Stimulated activated CD8-positive, alpha-beta memory T cell treated with anti-CD3 and anti-CD28 coated beads, Interleukin-15, amount 100 ng/mL, for 1 hour (primary cell): ENCODE measurements at places on chromosomes 6 and 20.

- no peak for DNase-seq
Observed at GRCh38 chr20:62935204-62935967, 2.6 kb upstream of the GID8 start.

DNA sequence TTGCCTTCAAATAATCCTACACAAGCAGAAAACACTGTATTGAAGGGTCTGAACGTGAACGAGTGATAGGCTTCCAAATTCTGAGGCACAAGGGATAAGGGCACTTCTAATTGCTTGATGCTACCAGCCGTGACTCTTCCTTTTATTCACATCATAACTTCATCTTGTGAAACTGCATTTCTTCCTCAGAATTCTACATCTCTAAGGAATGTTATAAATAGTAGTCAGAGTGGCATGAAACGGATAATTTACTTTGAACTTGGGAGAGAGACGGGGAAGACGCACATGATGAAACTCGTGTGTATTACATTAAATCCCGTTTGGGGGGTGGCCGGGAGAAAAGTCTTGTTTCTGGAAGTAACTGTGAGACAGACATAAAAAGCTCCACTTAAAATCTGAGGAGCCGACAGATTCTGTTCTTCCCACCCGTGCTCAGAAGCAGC lies 754 bp downstream of the HDDC2 start:
- DNase-seq: no peak

DNA sequence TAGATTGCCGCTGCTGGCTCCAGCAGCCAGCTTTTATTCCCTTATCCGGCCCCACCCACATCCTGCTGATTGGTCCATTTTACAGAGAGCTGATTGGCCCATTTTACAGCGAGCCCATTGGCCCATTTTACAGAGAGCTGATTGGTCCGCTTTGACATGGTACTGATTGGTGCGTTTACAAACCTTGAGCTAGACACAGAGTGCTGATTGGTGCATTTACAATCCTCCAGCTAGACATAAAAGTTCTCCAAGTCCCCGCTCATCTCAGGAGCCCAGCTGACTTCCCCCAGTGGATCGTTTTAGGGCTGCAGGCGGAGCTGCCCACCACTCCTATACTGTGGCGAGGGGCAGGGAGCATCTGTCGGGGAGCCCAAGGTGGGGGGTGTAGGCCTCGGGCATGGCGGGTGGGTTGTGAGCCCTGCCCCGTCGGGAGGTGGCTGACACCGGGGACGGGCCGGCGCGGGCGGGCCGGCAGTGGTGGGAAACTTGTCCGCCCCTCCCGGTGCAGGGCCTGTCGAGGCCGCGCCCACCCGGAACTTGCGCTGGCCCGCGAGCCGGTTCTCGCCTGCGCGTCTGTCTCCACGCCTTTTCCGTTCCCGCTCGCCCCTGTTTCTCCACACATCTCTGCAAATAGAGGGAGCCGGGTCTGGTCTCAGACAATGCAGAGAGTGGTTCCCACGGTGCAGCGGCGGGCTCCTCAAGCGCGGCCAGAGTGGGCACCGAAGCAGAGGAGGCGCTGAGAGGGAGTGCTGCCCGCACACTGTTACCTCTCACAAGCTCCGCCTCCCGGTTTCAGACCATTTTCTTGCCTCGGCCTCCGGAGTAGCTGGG lies 86.1 kb upstream of the STMND1 start:
- no peak for DNase-seq

DNA sequence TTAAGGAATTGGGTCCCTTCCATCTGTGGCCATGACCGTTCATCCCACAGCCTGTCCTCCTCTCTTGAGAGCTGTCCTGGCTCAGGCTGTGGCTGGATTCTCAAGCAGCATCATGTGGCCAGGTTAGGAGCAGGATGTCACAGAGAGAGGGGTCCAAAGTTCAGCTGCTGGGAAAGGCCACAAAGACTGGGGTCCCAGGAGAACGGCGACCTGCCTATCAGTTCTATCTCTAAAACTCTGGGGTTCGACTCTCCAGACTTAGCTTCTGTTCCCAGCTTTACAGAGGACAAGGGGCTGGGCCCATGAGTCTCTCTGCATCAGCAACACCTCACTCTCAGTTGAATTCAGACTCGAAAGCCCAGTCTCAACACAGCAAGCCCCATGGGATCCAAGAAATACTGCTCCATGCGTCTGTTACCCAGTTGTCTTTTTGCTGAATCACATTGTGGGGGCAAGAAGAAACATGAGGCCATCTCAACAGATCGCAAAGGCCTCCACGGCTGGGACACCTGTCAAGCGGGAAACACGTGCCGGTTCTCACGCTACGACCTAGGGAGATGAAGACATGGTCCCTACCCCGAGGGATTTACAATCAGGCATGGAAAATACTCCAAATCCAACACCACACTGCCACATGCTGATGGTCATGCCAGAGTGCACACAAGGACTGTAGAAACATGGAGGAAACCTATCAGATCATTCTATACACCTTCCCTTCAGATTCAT lies 95.4 kb downstream of the SLC22A23 start:
- DNase-seq: no peak

DNA sequence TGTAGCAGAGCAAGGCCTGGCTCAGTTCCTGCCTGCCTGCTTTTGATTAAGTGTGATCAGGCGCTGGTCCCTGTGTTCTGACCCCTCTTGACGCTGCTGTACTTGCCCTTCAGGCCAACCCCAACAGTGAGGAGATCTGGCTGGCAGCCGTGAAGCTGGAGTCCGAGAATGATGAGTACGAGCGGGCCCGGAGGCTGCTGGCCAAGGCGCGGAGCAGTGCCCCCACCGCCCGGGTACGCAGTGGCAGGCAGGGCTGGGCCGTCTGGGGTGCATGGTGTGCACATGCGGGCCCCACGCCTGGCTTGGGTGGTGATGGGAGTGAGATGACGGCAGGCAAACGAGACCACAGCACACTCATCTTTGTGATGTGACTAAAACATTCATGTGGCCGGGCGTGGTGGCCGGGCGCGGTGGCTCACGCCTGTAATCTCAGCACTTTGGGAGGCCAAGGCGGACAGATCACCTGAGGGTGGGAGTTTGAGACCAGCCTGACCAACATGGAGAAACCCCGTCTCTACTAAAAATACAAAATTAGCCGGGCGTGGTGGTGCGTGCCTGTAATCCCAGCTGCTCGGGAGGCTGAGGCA lies 10.1 kb upstream of the C20orf204 start:
- no peak for DNase-seq

DNA sequence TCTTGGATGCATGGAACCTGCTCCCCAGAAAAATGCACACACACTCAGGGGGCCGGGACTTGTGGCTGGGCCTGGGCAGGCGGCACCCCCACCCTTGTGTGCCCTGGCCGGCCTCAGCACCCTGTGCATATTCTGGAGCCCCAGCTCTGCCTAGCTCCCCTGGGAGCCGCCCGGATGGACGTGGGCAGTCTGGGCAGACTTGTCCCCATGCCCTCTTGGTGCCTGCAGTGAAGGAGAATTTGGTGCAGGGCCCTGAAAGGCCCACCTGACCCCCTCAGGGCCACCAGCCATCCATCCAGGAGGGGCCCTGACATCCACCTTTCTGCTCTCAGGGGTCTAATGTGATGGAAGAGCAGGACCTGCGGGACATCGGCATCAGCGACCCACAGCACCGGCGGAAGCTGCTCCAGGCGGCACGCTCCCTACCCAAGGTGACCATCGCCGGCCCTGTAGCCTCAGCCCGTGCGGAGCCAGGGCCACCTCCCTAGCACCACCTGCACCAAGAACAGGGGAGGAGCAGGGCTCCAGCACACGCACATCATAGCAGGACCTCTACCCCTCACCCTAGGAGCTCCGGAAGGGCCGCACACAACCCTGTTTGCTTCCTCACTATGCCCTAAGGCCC lies 62.8 kb downstream of the TCP11 start:
- no peak for DNase-seq

DNA sequence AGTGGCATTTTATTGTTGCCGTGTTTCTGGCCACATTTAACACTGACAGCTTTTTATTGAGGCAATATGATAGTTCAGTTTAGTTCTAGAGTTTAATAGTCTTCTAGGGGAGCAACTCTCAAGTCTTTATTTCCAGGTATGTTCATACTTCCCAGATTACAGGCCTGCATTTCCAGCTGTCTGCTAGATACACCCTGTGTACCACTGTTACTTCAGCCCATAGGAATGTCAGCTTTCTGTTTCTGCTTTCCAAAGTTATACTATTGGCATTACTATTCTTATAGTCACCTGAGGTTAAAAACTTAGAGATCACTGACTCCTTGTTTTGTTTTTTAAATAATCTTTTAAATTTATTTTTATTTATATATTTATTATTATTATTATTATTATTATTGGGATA lies 7.6 kb downstream of the ZNF451 start:
- DNase-seq: no peak

GRCh38 chr6:110329348-110329713 lies 28.8 kb downstream of the METTL24 start:
- DNase-seq: no peak

- DNase-seq: no peak
Observed at GRCh38 chr20:57561356-57562279, 708 bp downstream of the PCK1 start.

DNA sequence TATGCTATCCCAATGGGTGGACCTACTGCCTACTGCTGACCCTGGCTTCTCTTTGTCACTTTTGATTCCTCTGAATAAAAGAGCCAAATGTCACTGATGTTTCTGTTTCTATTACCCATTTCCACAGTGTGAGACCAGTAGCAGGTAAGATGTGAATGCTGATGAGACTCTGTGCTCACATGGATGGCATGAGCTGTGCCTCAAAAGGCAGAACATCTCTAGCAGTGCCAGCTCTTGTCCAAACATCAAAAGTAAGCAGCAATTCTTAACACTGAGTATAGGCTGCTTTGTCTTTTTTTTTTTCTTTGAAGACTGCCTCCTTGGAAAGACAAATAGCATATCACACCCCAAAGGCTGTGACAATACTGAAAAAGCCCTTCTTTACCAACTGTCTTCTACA lies 459.2 kb upstream of the RUNX2 start:
- DNase-seq: no peak
